Activated naive CD8-positive, alpha-beta T cell treated with anti-CD3 and anti-CD28 coated beads, Interleukin-2, amount 10 ng/mL, durations not matched to agents 7 days and 5 days (primary cell): ENCODE measurements at places on chromosomes 7 and 10. TPM values are rescaled to one million over a fixed set of nuclear protein-coding genes. Genes with fewer than 3 reads are reported as not detected.

GARIN1A gene
- total RNA-seq, result 0.88 TPM

GRCh38 chr7:42869131-42870020, 42.5 kb downstream of the C7orf25 start:
- DNase-seq, result no peak

- no peak for DNase-seq
These were observed 265.9 kb upstream of the DGKB start for GRCh38 chr7:15168489-15168888.

DNA sequence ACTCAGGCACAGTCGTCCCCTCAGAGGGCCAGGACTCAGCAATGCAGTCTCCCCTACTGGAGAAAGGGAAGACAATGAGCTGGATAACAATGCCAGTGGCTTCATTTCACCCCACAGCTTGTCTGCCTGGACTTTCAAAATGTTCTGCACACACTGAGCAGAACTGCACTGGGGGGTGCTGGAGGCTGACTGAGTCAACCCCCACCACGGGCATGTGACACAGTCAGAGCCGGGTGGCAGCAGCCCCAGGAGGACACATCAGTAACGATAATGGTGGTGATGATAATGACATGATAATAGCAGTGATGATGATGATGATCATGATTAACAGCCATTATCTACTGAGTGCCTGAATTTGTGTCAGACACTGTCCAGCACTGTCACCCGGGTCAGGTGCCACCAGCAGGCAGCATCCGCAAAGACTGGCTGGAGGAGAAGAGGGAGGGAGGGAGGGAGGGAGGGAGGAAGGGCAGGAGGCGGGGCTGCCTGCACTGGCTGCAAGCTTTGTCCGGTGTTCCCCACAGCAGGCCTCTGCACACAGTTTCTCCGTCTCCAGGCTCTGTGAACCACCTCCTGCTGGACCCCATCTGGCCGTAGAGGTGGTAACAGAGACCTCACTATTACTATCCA, 67.4 kb downstream of the PLXNA4 start:
- no peak for DNase-seq

GRCh38 chr10:77671594-77672252, 34.1 kb upstream of the KCNMA1 start:
- DNase-seq, result no peak

GRCh38 chr10:124614003-124614659, 130.0 kb downstream of the FAM53B start:
- no peak for DNase-seq

- DNase-seq, result no peak
These were observed 100.8 kb upstream of the STK17A start for GRCh38 chr7:43481902-43482678.

DNA sequence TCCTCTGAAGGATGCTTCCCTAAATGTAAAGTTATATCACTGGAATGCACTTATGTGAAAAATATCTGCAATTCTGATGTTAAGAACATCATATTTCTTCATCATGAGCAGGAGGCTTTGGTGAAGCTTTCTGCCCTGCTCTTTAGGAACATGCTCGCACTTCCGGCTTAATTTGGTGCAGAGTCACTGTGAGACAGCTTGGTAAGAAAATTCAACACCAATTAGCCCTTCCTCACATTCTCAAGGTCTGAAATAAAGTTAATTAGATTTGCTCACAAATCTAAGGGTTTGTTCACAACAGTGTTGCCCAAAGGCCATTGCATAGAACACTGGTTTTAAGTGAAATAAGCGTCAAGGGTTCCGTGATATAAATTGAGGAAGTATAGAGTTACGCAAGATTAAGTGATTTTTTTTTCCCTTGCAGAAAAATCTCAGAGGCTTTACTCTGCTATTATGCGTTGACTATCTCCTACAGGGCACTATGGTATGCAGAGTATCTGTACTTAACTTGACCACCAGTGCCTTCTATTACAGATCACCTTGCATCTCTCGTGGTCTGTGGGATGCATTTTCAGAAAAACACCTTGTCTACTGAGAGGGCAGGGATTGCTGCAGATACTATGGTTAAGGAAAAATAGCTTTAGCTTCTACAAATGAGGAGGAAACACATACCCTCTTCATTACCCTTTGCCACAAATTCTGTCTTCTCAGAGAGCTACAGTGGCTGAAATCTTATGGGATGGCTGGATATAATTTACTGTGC, 953.9 kb downstream of the TYW1 start:
- DNase-seq, result no peak

DNA sequence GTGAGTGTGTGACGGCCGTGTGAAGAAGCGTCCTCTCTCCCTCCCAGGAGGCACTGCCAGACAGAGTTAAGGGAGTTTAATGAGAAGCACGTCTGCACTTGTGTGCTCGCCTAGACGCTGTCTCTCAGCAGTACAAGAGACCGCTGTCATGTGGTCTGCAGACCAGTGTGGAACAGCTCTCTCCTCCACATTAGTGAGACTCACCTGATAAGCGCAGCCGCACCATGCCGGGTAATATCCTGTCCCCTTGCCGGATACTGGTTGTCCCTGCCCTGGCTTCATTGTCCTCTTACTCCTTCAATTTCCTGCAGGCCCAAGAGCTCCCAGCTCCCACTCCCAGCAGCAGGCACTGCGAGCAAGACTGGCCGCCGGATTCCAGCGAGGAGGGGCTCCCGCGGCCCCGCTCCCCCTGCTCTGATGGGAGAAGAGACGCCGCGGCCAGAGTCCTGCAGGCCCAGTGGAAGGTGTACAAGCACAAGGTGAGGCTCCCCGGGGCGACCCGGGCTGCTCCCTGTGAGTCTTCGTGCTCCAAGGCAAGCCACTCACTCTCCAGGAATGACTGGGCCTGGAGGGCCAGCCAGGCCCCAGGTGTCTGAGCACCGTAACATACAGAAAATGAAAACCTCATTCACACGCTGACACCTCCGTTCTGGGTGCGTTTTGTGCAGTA, 33.5 kb upstream of the TTYH3 start:
- DNase-seq, result no peak

DNA sequence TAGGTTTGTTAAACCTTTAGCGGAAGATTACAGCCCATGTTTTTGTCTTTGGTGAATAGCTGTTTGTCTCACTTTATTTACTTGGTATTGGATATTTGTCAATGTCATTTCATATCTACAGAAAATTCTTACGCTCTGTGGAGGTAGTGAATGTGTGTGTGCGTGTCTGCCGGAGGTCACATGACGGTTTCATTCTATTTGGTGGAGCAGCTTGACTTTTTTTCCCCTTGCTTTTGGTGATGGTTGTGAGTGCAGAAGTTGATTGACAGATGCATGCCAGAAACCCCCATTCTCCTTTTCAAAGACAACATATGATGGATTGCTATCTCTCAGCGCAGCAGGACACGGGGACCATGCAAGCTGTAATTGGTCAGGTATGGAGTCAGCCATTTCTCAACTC, at the start of gene POU6F2:
Gene POU6F2, plus strand, starts transcription at position 225 of the 400 bp plus-strand sequence. Its CDS starts 45 bp downstream, at position 270.
- DNase-seq, result no peak

- DNase-seq, result no peak
These were observed 407.1 kb upstream of the PFKP start for GRCh38 chr10:2660276-2660675.

DNA sequence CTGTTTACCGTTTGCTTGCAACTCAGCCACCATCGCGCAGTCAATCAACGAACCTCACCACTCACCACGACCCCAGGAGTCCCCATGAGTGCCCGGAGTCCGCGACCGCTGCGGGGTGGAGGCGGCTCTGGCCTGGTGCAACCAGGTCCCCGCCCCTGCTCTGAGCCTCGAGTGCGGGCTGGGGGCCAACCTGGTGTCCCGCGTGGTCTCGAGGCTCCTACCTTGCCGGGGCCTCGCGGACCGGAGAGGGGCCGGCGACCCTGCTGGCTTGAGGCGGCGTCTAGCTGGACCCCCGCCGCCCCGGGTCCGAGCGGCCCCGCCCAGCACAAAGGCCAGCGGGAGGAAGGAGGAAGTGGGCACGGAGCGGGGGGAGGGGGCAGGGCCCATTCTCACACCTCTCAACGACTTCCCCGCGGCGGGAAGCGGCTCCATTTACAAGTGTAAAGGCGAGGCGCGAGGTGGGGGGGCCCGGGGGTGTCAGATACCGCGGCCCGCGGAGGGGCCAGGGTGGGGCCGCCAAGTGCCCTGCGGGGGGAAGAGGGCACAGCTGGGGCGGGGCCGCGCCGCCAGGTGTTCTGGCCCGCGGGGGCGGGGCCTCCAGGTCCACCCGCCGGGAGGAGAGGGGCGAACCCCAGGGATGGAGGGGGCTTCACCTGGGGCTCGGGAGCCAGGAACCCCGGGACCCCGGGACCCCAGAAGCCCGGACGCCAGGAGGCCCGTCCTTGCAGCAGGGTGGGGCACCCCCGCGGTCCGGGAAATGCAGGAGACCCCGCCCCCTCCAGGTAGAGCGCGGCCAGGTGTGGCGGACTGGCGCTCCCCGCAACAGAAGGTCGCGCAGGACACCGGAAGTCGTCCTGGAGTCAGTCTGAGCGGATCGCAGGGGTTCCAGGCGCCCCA, 8.6 kb downstream of the CTBP2 start:
- DNase-seq, result no peak

- no peak for DNase-seq
These were observed 37.5 kb upstream of the DPYSL4 start for GRCh38 chr10:132149271-132149670.

DNA sequence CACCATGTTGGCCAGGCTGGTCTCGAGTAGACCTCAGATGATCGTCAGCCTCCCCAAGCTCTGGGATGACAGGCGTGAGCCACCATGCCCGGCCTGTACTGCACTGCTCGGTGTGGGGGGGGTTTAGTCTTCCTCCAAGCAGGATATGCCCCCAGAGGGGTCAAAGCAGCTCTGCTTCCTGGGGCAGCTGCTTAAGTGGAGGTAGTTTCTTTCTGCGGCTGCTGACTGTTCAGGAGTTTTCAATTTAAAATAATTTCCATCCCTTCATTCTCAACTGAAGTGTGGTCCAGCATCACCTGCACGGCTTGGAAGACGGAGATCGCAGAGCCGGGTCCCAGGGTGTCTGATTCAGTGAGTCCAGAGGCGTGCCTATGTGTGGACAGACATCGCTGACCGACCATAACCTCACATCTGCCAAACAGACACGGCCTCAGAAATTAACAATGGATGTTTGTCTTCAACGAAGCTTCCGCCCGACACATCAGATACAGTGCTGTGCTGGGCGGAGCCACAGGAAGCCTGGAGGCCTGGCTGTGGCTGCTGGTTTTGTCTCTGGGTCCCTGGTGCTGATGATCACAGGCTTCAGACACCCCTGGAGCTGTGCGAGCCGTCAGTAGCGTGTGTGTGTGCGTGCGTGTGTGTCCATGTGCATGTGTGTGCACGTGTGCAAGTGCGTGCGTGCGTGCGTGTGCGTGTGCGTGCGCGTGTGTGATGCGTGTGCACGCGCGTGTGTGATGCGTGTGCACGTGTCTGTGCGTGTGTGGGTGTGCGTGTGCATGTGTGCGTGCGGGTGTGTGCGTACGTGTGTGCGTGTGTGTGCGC, 226.5 kb upstream of the PITRM1 start:
- no peak for DNase-seq

- no peak for DNase-seq
These were observed 1195.8 kb downstream of the SORCS1 start for GRCh38 chr10:105968666-105969065.

- no peak for DNase-seq
These were observed 86.4 kb downstream of the WDR37 start for GRCh38 chr10:1142596-1142995.

DNA sequence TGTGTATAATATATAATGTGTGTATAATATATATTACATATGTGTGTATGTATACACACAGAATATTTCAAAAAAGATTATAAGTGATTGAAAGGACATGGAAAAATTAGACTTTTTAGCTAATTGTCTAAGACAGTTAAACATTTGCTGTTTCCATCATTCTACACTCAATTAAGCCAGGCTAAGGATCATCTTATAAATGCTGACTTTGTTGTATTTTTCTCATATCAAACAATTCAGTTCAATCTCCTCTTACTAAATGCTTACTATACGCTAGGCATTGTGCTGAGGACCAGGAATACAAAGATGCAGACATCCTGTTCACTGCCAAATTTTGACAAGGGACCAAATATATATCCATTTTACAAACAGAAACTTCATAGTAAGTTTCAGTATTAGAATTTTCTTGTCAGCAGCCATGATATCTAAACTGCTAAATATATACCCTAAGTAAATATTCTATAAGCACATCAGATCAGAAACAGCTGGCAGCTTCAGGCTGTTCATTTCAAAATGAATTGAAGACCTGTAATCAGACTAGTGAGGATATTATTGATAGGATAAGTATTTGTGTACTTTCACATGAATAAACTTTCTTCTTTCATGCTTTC, 10.3 kb upstream of the LRRN3 start:
- DNase-seq, result no peak

DKK1 gene
- total RNA-seq, result not detected

DNA sequence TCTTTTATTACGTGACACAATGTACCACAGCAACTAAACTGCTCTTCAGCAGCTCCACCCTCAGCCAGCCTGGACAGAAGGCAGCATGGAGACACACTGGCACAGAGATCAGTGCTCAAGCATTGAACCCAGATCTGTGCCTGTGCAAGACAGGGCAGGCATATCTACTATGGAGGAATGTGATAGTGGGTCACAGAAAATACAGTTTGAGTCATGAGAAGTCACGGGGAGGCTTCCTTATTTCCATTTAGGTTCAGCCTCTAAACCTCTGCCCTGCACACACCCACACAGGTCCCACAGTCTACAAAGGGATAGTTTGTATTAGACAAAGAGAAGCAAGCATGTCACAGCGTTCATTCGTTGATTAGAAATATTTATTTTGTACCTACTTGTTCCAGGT, 187.4 kb upstream of the AGR3 start:
- DNase-seq, result no peak

GRCh38 chr10:101331956-101332355, 22.0 kb upstream of the BTRC start:
- DNase-seq, result no peak

DNA sequence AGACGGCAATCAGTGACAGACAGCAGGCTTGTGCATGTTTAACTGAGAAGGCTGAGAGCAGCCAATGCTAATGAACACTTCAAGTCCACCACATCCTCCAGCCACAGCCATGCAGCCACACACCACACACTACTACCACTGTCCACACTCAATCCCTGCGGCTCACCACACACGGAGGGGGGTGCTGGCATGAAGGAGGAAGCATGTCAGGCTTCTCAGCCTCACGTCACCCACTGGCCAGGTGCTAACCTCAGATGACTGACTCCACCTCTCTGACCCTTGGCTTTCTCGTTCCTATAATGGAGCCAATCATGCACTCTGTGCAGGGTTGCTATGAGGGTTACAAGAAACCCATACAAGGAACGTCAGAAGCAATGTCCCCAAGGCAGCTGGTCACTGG, 165.4 kb upstream of the RNF32 start:
- DNase-seq, result no peak

- DNase-seq, result no peak
These were observed 195.1 kb downstream of the EXOC4 start for GRCh38 chr7:133448012-133448411.
